ENCODE measurements at places on chromosomes 13 and 19.

- DNase-seq, result no peak
Observed at GRCh38 chr13:98657506-98658085, 80.7 kb upstream of the STK24 start.

DNA sequence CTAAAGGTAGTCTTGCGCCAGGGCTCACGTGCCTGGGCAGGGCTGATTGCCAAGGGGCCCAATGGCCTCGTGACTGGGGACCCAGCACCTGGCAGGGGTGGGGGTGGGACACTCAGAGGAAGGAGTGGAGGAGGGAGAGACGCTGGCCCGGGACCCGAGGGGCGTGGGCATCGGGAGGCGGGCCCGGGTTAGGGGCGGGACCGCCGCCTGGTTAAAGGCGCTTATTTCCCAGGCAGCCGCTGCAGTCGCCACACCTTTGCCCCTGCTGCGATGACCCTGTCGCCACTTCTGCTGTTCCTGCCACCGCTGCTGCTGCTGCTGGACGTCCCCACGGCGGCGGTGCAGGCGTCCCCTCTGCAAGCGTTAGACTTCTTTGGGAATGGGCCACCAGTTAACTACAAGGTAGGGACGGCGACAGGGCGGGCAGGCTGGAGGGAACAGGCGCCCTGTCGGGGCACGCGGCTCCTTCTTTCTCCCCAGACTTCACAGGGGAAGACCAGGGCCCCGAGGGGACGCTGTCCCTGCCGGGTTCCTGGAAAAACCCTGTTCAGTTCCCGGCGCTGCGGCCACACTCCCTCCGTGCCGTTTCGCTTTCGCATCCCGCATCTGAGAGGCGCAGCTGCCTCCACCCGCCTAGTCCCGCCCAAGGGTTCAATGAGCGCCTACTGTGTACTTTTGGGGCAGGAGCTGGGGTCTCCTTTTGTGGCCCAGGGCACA is at the start of gene IFI30:
Gene IFI30, plus strand, starts transcription at position 242 of the 717 bp plus-strand sequence. Its CDS starts 29 bp downstream, at position 271.
- DNase-seq, result no peak

DNA sequence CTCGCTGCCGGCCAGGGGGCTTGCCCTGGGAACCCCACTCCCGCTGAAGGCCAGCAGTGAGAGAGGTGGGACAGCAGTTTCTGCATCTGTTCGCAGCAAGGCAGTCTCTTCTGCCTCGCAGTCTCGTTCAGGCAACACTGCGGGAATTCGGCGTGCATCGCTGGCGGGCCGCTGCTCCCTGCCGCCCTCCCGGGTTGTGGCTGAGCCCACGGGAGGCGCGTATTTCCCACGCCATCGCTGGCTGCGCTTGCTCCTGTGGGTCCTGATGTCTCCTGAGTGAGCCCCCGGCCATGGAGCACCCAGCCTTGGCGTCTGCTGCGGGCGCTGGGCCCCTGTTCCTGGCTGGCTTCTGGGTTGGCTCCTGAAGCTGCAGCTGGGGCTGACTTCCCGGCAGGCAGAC is 227.9 kb downstream of the TEX29 start:
- no peak for DNase-seq

DNA sequence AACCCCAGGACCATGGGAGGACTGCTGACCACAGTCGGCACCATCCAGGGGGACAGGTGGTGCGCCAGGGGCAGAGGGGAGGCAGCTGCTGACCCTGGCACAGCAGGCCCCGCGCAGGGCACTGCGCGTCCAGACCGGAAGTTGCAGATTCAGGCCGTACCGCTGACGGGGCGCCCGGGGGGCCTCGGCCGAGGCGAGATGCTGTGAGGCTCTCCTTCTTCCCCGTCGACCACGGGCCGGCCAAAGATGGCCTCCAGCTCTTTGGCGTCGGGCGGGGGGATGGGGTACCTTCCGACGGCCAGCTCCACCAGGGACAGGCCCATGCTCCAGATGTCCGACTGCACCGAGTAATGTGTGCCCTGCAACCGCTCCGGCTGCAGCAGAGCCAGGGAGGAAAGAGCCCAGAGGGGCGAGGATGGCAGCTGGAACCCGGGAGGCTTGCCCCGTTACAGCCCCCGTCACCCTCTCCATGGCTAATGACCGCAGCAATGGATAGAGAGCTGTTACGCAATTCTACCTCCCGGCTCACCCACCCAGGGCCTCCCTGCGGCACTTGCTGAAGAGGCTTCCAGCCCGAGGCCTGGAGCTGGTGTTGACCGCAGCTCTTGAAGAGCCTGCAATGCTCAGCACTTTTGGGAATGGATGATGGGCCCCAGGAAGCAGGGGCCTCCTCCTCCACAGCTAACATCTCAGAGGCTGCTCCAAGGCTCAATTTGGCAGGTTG is 24.7 kb downstream of the MAP2K2 start:
- DNase-seq, result no peak

DNA sequence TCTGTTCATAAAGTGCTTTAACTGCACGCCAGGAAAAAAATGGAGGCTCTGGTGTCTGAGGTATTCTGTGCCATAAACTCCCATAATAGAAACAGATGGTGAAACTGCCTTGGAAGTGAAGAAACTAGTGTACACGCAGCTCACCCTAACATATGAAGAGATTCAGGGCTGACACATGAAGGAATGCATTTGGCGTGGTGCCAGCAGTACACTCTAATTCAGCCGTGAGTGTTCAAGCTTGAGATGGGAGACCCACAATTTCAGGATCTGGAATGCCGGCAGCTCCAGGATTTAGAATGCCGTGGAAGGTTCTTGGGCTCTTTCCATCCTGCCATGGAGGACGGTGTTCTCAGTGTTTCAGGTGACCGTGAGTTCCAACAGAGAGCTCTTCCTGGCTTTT is 478.4 kb downstream of the TSHZ3 start:
- no peak for DNase-seq

DNA sequence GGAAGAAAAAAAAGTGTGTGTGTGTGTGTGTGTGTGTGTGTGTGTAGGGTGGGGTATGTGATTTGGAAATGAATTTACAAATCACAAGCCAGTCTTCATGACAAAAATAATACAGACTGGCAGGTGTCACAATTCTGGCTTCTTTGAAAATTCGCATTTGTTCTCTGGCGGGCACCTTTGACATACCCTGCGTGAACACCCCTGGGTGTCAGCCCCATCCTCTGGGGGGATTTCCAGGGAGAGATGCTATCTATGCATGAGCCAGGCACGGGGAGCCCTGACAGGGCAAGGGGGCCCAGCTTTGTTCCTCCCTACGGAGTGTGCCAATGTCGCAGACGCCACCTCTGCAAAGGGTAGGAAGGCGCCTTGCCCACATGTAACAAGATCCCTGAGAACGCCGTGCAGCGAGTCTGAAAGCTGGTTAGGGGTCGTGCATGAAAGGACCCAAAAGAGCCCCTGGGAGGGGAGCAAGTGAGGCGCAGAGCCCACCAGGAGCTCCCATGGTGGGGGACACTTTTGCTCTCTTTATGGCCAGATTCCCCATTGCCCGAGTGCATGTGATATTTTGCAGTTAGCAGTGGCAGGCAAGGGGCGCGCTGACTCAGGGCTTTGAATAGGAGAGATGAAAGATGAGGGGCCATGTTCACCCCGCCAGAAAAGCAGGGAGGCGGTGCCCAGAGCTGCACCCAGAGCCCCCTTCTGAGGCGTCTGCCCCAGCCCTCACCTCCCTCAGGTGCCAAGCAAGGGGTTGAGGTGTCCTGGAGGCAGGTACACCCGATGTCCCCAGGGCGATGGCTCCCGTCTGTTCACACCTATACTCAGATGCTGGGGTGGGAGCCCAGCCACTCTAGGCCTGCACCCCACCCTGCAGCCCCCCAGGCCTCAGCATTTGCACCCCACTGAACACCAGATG is 45.3 kb downstream of the KLF2 start:
- DNase-seq, result no peak

DNA sequence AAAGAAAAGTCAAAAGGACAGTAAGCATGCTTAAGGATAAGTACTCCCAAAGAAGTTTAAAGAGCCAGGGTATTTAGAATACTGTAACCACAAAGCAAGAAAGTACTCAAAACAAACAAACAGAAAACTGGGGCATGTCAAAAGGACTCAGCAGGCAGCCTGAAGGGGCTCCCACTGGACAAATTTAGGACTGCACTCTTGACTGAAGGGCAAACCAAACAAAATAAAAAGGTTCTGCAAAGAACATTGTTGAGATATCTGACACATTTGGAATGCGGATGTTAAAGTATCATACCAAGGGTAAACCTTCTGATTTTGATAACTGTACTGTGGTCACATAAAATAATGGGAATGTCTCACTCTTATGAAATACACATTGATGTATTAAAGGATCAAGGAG is 157.4 kb downstream of the TNFSF13B start:
- no peak for DNase-seq

DNA sequence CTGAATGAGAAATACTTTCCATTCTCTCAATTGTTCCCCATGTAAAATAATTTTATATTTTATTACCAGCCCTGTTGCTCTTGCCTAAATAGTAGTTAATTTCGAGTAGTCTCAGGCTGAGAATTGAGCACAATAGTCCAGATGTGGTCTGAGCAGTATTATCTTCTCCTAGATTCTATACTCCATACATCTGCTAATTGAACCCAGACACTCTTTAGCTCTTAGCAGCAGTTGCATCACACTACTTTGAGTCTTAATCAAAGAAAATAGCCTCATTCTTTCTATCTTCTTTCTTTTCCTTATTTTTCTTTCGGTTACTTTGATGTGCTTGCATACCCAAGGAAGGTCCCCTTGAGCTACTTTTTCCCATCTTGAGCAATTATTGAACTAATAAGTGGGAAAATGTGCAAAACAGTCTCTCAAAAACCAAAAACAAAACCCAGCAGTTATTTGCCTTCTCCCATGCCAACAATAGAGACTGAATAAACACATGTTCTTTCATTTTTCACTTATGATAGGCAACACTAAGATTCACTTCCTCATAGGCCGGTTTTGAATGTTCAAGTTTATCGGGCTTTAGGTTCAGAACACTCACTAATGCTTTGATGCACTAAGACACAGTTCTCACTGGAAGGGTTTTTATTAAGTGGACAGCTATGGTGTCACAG is 204.5 kb downstream of the POU4F1 start:
- DNase-seq, result no peak

DNA sequence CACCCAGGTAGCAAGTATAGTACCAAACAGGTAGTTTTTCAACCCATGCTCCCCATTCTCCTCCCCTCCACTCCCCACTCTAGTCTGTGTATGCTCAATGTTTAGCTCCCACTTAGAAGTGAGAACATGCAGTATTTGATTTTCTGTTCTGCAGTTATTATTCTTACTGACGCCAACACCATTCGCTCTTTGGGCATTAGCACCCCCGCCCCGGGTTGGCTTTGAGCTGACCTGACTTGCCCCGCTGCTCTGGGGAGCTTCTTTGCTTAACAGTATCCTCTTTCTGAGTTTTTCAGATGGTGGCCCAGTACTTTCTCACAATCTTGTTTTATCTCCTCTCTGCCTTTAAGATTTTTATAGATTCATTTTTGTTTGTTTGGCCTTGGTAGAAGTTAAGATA is 138.7 kb downstream of the CRYL1 start:
- no peak for DNase-seq

- DNase-seq, result no peak
Observed at GRCh38 chr19:39953915-39954314, 17.1 kb upstream of the PSMC4 start.

Measured in neural crest cell (in vitro differentiated cells).